ENCODE measurements at places on chromosomes 16 and 17.

DNA sequence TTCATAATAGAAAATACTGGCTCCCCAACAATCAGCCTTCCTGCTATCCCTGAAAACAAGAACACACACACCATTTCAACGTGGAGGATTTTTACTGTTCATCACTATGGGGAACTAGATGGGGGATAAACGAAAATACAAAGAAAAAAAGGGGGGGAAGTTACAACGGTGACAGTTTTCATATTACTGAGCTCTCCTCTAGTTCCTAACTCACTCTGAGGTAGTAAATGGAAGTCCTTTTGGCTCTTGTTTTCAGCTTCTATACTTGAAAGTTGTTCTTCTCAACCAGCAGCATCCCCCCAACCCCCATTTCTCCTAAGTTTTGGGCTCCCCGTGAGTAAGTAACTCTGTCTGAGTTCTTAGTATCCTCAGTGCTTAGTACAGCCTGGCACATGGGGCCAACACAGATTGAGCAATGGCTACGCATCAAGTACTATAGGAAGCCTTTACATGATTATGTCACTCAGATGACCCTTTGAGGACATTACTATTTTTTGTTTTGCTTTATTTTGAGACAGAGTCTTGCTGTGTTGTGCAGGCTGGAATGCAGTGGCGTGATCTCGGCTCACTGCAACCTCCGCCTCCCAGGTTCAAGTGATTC lies 4.2 kb upstream of the CORO7 start:
- peaks cover 17% of the 10 kb centered on the region for H3K4me1 ChIP-seq
- H3K4me3 ChIP-seq = no peak overlapping the region
- no peaks in the 10 kb centered on the region for H3K36me3 ChIP-seq
- H3K27ac ChIP-seq = no peak overlapping the region
- no peaks in the 10 kb centered on the region for H3K27me3 ChIP-seq

- no peak overlapping the region for H3K27ac ChIP-seq
- H3K4me3 ChIP-seq = no peak overlapping the region
- H3K27me3 ChIP-seq = peaks cover 8% of the 10 kb centered on the region
- H3K36me3 ChIP-seq = no peaks in the 10 kb centered on the region
- no peak for DNase-seq
Measured at GRCh38 chr17:49480836-49481615, 14.1 kb upstream of the NGFR start.

GRCh38 chr17:79422236-79422635 lies 188.6 kb downstream of the RBFOX3 start:
- H3K4me3 ChIP-seq = no peak overlapping the region
- no peaks in the 10 kb centered on the region for H3K4me1 ChIP-seq
- no peaks in the 10 kb centered on the region for H3K36me3 ChIP-seq
- no peaks in the 10 kb centered on the region for H3K27me3 ChIP-seq
- no peak for DNase-seq

DNA sequence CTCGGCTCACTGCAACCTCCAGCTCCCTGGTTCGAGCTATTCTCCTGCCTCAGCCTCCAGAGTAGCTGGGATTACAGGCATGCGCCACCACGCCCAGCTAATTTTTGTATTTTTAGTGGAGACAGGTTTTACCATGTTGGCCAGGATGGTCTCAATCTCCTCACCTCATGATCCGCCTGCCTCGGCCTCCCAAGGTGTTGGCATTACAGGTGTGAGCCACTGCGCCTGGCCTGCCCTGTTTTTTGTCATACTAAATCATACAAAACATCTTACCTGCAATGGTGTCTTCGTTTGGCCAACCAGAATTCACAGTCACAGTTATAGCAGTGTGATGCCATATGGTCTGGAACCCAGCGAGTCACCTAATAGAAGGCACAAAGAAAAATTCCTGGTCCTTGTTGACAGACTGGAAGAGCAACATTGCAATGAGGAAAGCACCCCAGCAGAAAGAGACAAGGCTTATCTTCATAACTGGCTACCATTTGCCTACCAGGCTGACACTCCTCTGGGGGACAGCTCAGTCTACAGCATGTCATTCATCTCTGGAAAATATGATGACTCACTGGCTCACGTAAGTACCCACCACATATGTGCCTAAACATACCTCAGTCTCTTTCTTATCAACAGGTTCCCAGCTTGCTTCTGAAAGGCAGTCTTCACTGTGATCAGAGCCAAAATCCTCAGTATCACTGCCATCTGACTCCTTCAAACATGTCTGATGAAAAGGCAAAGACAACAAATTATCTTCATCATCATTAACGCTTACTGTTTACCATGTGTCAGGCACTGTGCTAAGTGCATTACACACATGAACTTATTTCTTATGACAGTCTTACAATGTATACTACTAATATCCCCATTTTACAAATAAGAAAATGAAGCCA lies 4.3 kb upstream of the HSF5 start:
- H3K4me3 ChIP-seq = no peak overlapping the region
- DNase-seq = no peak
- peaks cover 2% of the 10 kb centered on the region for H3K4me1 ChIP-seq
- H3K27me3 ChIP-seq = no peaks in the 10 kb centered on the region
- peaks cover 56% of the 10 kb centered on the region for H3K36me3 ChIP-seq

DNA sequence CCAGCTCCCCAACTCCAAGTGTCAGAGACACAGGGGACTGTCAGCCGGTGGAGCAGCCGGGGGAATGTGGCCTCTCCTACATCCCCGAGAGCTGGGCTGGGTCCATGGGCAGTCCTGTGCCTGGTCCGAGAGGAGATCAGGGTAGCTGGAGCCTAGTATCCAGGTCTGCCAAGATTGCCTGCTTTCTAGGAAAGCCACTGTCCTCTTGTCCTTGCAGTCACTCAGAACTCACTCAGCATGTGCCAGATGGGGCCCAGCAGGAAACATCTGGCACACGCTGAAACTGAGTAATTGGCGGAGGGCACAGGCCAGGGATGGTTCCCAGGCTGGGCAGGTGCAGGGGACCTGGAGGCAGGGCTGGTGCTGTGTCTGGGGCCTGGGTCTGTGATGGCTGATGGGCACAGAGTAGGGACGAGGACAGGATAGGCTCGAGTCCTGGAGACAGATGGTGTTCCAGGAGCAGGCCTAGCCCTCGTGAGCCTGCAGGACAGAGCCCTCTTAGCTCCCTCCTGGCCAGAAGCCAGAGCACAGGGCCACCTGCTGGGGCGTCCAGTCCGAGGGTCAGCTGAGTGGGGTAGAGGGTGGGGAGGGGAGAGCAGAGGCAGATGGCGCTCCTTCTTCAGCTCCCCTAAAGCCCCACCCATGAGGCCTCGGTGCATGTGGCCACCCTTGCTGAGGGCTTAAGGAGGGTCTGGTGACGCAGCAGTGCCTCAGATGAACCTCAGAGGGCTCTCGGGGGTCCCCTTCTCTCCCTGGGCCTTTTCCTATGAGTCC lies 31.1 kb downstream of the ADCY7 start:
- no peak for DNase-seq
- no peaks in the 10 kb centered on the region for H3K27me3 ChIP-seq
- H3K4me3 ChIP-seq = no peak overlapping the region
- H3K4me1 ChIP-seq = peaks cover under 1% of the 10 kb centered on the region
- H3K36me3 ChIP-seq = peaks cover 88% of the 10 kb centered on the region

DNA sequence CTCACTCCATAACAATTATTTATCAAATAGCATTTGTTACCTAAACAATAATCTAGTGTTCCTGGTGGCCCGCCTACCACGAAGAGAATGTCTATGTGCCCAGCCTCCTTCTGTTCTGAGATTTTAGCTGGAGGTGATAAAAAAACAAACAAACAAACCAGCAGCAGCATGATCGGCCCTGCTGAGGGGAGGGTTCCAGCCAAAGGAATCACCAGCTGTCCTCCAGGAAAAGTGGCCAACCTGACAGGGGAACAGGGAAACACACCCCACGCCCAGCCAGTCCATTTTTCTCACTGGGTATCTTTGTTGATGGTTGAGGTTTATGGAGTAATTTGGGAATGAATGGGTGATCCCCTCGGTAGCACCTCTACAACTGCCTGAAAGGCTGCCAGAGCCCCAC lies 203.0 kb upstream of the DYNLRB2 start:
- H3K36me3 ChIP-seq = no peaks in the 10 kb centered on the region
- peaks cover 2% of the 10 kb centered on the region for H3K27me3 ChIP-seq
- H3K4me1 ChIP-seq = no peaks in the 10 kb centered on the region
- no peak overlapping the region for H3K4me3 ChIP-seq
- no peak overlapping the region for H3K27ac ChIP-seq
